ENCODE measurements at places on chromosomes 6 and 20. TPM values are rescaled to one million over a fixed set of nuclear protein-coding genes. Genes with fewer than 3 reads are reported as not detected.
A peak's percentile ranks its signal among the peaks of the same experiment; 100 is the strongest.

DNA sequence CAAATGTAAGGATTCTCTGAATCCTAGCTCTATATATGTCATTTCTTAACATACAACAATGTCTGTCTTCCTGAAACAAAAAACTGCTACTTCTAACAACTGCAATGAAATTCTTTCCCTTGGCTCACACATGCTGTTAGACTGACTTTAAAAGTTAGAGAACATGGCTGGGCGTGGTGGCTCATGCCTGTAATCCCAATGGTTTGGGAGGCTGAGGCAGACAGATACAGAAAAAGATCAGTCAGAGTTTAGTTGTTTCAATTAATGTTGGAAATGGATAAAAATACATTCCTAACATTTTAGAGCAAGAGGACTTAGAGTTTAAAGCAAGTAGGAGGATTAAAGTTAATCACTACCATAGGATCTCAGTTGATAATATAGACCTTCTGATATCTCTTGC lies 28.7 kb upstream of the KIAA1586 start:
- H3K27ac ChIP-seq: no peak overlapping the region
- H3K36me3 ChIP-seq: no peaks in the 10 kb centered on the region
- no peak overlapping the region for H3K4me3 ChIP-seq
- H3K27me3 ChIP-seq: no peaks in the 10 kb centered on the region
- DNase-seq: no peak
- no peaks in the 10 kb centered on the region for H3K4me1 ChIP-seq

GRCh38 chr6:119110601-119111548 lies 32.4 kb upstream of the FAM184A start:
- H3K4me1 ChIP-seq: peaks cover 13% of the 10 kb centered on the region
- DNase-seq: peak; percentile 25
- no peaks in the 10 kb centered on the region for H3K36me3 ChIP-seq

GRCh38 chr20:37947943-37948342 lies 45.0 kb downstream of the VSTM2L start:
- H3K4me1 ChIP-seq: no peaks in the 10 kb centered on the region
- DNase-seq: no peak
- no peak overlapping the region for H3K27ac ChIP-seq
- no peaks in the 10 kb centered on the region for H3K27me3 ChIP-seq
- H3K36me3 ChIP-seq: no peaks in the 10 kb centered on the region
- no peak overlapping the region for H3K4me3 ChIP-seq

DNA sequence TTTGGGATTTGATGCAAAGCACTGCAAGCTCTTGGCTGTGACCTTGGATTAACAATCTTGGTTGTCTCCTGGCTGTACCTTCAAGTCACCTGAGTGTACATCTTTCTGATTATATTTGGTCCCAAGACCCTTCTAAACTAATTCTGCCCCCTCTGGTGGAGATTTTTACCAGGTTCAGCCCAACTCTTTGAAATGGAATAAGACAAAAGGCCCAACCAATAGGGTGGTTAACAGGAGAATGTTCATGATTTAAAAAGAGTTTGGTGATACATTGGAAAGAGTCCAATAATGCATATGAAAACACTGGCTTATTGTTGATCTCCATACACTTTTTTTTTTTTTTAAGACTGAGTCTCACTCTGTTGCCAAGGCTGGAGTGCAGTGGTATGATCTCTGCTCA lies 77.5 kb upstream of the CD83 start:
- no peak for DNase-seq
- H3K4me3 ChIP-seq: no peak overlapping the region
- no peaks in the 10 kb centered on the region for H3K36me3 ChIP-seq
- peaks cover 12% of the 10 kb centered on the region for H3K4me1 ChIP-seq
- no peaks in the 10 kb centered on the region for H3K27me3 ChIP-seq

DNA sequence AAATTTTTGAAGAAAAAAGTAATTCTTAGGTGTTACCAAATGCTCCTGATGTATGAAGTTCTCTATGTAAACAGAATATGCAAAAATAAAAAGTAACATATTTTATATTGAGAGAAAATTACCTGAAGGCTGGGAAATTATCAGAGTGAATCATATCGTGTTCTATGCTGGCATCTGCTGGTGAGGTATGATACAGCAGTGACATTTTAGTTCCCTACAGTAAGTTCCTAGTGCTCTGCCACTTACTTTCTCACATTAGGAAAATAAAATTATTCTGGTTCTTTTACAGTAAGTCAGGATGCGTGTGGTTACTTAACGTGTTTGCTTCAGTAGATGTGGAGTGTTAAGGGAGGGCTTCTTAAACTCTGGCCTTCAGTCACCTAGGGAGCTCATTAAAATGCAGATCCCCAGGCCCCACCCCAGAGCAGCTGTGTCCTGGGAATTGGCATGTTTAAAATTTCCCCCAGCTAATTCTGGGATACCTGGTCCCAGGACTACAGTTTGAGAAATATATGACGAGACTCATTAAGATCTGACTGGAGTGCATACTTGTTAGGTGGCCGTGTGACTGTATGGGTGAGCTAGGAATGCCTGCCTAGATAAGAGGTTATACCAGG lies 3.2 kb downstream of the ACTR5 start:
- peaks cover 34% of the 10 kb centered on the region for H3K36me3 ChIP-seq
- H3K4me3 ChIP-seq: no peak overlapping the region
- DNase-seq: peak; percentile 19
- no peak overlapping the region for H3K27ac ChIP-seq
- no peaks in the 10 kb centered on the region for H3K27me3 ChIP-seq
- H3K4me1 ChIP-seq: peaks cover 22% of the 10 kb centered on the region

DNA sequence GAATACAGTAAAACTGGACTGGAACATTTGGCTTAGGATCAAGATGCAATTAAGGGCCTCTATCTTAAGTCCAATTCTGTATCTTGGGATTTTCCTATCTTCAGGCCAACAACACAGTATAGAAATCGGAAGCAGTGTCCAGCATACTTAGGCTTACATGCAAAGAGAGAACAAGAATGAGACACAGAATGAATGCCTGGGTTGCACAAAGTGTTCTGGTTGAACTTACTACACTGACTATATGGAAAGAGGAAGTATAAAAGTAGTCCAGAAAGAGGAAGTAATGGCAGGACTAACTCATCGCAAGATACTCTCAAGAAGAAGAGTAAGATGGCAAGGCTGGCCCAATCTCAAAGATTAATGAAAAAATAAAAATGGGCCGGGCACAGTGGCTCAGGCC lies 87.6 kb downstream of the BTBD9 start:
- peak; percentile 66 for DNase-seq
- H3K27me3 ChIP-seq: no peaks in the 10 kb centered on the region
- H3K4me3 ChIP-seq: no peak overlapping the region
- no peaks in the 10 kb centered on the region for H3K36me3 ChIP-seq

DNA sequence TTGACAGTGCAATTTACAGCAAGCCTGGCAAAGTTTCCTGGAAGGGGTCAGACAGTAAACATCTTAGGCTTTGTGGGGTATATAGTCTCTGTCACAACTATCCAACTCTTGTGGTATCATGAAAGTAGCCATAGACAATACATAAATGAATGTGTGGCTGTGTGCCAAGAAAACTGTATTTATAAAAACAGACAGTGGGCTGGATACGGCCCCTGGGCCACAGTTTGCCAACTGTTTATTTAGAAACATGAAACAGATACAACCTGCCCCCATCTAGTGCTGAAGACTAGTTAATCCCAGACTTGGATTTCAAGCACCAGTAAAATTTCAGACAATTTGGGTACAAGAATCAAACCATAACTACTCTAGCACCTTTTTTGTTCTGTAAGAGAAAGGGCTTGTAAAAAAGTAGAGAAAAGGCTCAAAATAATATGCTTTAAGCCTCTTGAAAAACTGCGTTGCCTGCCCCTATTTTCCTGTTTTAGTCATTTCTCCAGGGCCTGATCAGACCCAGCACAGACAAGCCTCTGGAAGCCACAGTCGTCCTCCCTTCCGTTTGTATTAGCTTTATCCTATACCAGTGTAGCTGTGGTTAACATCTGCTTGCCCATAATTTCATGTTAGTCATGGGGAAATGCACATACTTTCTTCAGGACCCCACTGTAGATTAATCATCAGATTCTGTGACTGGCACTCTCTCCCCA lies 30.8 kb downstream of the JAG1 start:
- no peaks in the 10 kb centered on the region for H3K27me3 ChIP-seq
- H3K4me3 ChIP-seq: no peak overlapping the region
- DNase-seq: no peak
- no peaks in the 10 kb centered on the region for H3K4me1 ChIP-seq
- H3K36me3 ChIP-seq: peaks cover 80% of the 10 kb centered on the region
- H3K27ac ChIP-seq: no peak overlapping the region

- H3K36me3 ChIP-seq: peaks cover 17% of the 10 kb centered on the region
- no peaks in the 10 kb centered on the region for H3K27me3 ChIP-seq
- no peak for DNase-seq
- no peak overlapping the region for H3K4me3 ChIP-seq
- peak overlapping the region; percentile 37 for H3K27ac ChIP-seq
- peaks cover 33% of the 10 kb centered on the region for H3K4me1 ChIP-seq
Observed at GRCh38 chr6:16512544-16513290, 248.5 kb downstream of the ATXN1 start.

- H3K27me3 ChIP-seq: no peaks in the 10 kb centered on the region
- H3K36me3 ChIP-seq: no peaks in the 10 kb centered on the region
- H3K4me1 ChIP-seq: peaks cover 40% of the 10 kb centered on the region
Observed at GRCh38 chr6:118709859-118710350, 58.5 kb upstream of the CEP85L start.

DNA sequence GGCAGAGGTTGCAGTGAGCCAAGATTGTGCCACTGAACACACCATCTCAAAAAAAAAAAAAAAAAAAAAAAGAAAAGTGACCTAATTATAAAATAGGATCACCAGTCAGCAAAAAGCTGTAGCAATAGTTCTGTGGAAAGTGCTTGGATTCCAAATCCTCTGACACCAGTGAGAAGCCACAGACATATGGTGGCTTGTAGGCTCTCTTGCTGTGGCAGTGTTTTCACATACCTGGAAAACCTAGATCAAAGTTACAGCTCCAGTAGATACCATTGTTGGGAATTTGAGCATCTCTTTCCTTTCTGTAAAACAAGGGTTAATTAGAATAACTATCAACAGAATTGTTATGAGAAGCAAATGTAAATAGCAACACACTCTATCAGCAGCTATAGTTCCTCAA lies 4.1 kb downstream of the CCDC170 start:
- DNase-seq: peak; percentile 29
- H3K4me3 ChIP-seq: peak overlapping the region; percentile 53
- H3K27ac ChIP-seq: peak overlapping the region; percentile 85

DNA sequence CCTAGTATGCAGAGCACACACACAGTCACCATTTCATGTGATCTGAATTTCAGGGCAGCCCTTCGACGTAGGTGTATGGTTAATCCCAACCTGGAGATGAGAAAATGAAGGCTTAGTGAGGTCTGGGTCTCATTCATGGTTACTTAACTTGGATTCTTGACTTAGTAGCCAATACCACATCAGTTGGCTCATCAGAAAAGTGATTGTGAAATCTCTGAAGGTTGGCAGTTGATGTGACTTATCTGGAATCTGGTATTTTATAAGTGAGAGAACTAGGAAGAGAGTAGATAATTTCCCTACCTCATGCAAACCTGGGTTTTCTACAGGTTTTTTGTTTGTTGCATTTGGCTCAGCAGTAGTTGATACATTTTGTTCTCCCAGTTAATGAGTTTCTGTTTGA lies 123.7 kb downstream of the CCDC170 start:
- no peaks in the 10 kb centered on the region for H3K4me1 ChIP-seq
- H3K36me3 ChIP-seq: no peaks in the 10 kb centered on the region
- no peak overlapping the region for H3K27ac ChIP-seq

GRCh38 chr20:17210387-17210786 lies 16.5 kb upstream of the PCSK2 start:
- no peaks in the 10 kb centered on the region for H3K4me1 ChIP-seq
- DNase-seq: no peak
- no peak overlapping the region for H3K4me3 ChIP-seq

DNA sequence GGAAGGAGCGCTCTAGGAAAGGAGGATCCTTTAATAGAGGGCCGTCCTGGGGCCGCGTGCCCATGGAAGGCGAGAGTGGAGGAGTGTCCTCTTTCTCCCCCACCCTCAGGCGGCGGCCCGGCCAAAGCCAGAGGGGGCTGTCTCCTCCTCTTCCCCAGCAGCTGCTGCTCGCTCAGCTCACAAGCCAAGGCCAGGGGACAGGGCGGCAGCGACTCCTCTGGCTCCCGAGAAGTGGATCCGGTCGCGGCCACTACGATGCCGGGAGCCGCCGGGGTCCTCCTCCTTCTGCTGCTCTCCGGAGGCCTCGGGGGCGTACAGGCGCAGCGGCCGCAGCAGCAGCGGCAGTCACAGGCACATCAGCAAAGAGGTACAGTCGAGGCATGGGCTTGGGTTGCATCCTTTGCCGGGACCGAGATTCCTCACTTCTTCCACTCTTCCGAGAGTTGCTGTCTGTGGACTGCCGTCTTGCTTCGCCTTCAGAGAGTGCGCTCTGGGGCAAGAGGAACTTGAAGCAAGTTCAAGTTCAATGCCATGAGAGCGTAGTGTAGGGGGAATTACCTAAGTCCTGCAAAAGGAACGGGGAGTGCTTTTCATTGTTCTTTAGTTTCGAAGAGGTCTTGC lies at the start of gene LAMA2:
LAMA2 (plus strand) TSS at position 148 of the 621 bp plus-strand sequence; CDS start at position 256, 108 bp downstream.
- no peaks in the 10 kb centered on the region for H3K4me1 ChIP-seq
- no peak within 1 kb of the TSS for H3K4me3 ChIP-seq
- no peak for DNase-seq
- no peaks in the 10 kb centered on the region for H3K27me3 ChIP-seq
- no peak within 1 kb of the TSS for H3K27ac ChIP-seq
- no peaks in the 10 kb centered on the region for H3K36me3 ChIP-seq

GRCh38 chr20:64222851-64223525 lies 32.6 kb upstream of the PCMTD2 start:
- no peaks in the 10 kb centered on the region for H3K4me1 ChIP-seq
- H3K27me3 ChIP-seq: no peaks in the 10 kb centered on the region
- H3K4me3 ChIP-seq: no peak overlapping the region
- no peak for DNase-seq

DNA sequence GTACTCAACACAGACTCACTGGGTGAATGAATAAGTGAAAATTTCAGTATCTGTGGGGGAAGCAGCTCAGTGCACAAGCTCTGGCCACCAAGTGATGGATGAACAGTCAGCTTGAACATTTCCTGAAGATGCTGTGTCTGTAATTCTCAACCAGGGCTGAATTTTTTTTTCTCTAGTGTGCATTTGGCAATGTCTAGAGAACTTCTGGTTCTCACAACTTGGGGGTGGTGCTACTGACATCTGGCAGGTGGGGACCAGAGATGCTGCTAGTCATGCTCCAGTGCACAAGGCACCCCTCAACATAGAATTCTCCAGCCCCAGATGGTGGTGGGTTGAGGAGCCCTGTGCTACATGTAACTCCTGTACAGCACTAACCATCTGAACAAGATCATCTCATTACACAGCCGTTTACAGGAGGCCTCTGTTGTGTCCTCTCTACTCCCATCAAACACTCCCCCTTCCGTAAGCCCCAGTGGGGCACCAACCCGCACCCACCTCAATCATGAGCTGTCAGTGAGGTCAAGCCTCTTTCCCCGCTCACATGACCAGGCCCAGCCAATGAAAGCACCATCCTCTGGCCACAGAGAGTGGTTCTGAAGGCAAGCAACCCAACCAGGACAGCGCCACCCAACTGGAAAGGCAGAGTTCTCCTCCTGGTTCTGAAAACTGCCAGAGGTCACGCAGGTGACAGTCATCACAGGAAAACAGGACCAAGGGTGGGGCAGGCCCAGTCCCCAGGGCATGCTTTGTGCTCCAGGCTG lies 103.9 kb upstream of the PMEPA1 start:
- H3K4me3 ChIP-seq: no peak overlapping the region
- no peaks in the 10 kb centered on the region for H3K27me3 ChIP-seq
- H3K36me3 ChIP-seq: no peaks in the 10 kb centered on the region
- H3K27ac ChIP-seq: no peak overlapping the region

Gene B3GAT2
- polyA plus RNA-seq: not detected

Gene PPIL6
- polyA plus RNA-seq: 0.09 TPM

Gene TPX2
- polyA plus RNA-seq: not detected

Gene OXT
- polyA plus RNA-seq: not detected

Gene PDE7B
- 0.89 TPM for polyA plus RNA-seq
